ENCODE measurements at places on chromosomes 13 and 19.
A peak's percentile ranks its signal among the peaks of the same experiment; 100 is the strongest.

DNA sequence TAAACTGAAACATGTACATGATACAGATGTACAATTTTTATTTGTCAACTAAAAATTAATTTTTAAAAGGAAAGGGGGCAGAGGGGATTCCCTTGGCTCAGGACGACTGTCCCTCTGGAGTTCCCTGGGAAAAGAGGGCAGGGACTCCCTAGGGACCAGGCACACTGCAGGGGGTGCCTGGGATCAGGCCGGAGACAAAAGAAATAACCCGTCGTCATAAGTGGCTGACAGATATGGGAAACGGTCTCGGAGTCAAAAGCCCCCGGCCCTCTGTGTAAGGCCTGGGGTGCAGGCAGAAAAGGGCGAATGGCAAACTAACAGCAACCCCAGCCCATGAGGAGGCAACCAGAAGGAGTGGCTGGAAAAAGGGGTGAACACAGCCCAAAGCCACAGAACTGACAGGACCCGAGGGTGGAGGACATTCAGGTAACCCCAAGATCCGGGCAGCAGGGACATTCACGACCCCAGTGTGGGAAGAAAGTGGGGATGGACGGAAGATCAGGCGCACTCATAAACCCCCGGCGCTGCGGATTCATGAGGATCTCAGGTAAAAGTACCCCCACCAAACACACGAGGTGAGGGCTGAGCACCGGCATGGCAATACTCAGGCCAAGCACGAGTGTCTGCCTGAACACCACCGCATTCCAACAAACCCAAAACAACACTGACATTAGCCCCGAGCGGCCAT, 6.7 kb downstream of the MLLT1 start:
- no peak for DNase-seq

DNA sequence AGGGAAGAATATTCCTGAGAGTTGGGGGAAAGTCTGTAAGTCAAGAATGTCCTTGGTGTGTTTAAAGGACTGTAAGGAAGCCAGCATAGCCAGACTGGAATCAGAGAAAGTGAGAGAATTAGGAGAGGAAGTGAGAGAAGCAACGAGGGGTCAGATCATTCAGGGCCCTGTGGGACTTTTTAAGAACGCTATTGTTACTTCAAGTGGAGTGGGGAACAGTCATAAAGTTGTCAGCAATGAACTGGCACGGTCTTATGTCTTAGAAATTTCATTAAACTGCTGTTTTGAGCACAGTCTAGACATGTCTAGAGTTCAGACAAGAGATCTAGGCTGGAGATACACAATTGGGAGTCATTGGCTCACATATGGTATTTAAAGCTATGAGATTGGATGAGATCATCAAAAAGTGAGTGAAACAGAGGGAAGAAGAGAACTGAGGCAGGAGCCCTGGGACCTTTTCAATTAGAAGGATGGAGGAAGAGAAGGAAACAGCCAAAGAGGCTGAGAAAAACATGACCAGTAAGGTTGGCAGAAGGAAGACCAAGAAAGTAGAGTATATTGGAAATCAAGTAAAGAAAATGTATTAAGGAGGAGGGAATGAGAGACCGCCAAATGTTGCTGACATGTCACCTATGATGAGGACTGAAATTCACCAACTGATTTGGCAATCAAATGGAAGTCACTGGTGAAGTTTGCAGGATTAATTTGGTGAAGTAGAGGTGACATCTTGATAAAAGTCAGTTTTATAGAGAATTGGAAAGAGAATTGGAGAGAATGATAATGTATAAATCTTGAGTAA, 263.5 kb downstream of the GPC5 start:
- DNase-seq = no peak

DNA sequence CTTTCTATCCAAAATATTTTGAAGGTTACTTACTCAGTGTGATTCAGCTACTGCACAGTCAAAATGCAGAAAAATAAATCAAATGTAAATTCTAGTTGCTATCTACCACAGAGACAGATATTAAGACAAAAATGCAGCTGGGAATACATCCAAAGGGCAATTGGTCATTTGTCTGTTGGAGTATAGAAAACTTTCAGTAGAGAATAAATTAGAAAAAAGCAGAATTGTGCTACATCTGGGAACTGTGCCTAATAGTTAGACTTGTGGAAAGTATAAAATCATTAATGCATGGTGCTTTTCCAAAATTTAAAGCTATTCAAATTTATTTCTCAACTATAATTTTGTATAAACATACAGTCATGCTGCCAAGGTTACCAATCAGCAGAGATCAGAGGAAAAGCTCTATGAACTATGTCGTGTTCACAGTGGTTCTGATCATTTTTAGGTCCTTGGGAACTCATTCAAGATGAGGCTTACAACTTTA, 1635.8 kb downstream of the PCDH9 start:
- DNase-seq = peak; percentile 86

DNA sequence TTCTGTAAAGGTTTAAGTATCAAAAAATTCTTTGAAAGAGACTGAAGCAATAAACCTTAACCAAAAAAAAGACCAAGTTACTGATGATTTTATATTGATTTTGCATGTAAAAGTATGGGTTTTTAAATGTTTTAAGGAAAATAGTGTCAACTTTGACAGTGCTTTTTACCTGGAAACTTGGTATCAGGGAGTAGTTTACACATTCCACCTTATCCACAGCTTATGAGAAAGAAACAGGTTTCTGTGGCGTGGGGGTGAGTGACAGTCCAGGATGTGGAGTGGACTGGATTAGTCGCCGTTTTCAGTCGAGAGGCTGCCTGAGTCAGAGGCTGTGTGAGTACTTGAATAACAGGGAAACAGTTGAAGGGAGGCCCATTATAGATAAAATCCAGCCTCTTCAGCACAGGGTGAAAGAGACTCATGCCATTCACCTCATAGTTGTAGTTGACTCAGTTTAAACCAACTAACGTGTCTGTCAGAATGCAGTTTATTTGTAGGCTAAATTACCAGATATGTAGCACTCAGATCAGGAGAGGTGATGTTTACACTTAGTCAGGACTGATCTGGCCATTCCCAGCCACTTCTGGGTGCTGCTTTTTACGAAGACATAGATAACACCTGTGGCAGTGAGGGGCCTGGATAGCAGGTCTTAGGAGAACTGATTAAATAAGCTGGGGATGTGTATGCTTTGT, 595 bp upstream of the GPR183 start:
- peak; percentile 92 for DNase-seq

- no peak for DNase-seq
Observed at GRCh38 chr13:109900741-109901140, 114.4 kb upstream of the IRS2 start.

DNA sequence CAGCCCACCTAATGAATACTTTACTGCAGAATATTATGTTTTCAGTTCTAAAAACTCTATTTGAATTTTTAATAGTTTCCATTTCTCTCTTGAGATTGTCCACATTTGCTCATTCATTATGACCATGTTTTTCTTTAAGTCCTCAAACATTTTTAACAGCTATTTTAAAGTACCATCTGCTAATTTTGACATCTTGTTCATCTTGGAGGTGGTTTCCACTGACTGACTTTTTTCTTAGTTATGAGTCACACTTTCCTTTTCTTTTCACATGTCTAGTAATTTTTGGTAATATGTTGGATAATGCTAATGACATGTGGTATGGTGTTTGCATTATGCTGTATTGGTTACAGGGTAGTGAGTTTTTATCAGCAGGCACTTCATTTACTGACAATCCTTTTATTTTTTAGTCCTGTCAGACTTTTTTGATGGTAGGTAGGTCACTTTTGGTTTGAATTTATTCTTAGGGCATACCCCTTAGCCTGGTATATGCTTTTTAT, 15.4 kb upstream of the ESD start:
- DNase-seq = peak; percentile 22

- no peak for DNase-seq
Observed at GRCh38 chr13:52097197-52097596, 31.7 kb downstream of the NEK5 start.

Data from iris pigment epithelial cell (primary cell).